ENCODE measurements at places on chromosomes 7 and 10.
A peak's percentile ranks its signal among the peaks of the same experiment; 100 is the strongest.

DNA sequence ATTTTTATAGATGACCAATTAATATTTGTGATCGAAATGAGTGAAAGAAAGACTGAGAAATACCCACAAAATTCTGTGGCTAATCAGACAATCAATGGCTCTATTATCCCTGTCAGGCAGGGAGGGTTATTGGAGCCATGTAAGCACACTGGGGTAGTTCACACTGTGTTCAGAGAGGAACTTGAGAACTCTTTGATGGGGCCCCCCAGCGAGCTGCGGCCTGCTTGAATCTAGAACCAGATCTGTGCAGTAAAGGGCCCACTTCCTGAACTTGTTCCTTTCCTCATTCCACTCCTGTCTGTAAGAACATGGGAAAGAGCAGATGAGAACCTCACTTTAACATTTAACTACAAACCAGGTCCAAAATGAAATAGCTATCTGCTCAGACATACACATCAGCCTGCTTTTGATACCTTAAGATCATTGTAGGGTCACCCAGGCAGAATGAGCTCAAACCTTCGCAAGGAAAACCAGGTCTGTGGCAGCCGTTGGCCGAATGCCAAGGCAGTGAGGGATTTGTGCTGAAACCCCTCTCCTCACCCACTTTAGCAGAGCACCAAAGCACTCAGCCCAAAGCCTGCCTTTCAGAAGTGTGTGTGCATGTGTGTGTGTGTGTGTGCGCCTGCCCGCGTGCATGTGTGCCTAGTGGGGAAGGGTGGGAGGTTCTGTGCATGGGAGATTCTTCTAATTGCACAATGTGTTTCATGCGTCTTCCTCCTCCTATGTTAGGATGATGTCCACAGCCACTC lies 365.6 kb upstream of the MGMT start:
- DNase-seq, result no peak

GRCh38 chr10:44956226-44956625 lies 3.4 kb upstream of the RASSF4 start:
- no peak for DNase-seq

DNA sequence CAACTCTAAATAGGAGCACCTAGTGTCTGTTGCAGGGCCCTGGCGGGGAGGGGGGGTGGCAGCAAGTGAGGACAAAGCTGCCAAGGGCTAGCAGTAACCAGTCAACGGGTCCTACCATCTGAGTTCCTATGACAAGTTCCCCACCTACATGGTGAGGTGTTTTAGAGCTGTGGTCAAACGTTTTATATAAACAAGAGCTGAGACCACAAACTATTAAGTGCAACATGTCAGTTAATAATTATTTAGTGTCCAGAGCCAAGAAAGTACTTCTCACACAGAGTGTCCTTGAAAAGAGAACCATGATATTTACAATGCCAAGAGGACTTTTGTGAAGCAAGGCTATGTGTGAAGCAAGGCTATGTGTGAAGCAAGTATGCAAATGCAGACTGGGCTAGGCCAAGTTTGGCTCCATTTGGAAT lies 434.7 kb downstream of the TNS3 start:
- peak; percentile 66 for DNase-seq

- DNase-seq, result no peak
These were observed 152.5 kb downstream of the SEMA3A start for GRCh38 chr7:84042110-84042539.

DNA sequence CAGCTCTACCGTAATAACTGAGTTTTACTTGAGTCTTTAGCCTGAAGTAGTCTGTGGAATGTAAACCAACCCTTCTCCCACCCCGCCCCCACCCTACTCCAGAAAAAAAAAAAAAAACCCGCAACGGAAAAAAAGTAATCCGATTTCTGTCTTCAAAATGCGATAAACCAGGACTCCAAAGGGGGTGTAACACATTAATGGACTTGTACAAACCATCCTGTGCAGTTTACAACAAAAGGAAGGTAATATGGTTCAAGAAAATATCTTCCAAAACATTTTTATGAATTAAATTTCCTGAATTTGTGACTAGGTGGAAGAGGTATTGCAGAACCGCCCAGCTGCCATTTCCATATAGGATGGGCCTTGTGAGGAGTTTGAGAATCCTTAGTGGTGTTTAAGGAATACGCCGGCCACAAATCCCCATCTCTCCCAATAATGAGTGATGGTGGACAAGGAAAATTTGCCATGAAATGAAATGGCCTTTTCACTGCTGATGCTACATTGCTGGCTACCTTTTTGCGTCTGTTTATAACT lies 10.6 kb downstream of the SKIDA1 start:
- DNase-seq, result no peak

DNA sequence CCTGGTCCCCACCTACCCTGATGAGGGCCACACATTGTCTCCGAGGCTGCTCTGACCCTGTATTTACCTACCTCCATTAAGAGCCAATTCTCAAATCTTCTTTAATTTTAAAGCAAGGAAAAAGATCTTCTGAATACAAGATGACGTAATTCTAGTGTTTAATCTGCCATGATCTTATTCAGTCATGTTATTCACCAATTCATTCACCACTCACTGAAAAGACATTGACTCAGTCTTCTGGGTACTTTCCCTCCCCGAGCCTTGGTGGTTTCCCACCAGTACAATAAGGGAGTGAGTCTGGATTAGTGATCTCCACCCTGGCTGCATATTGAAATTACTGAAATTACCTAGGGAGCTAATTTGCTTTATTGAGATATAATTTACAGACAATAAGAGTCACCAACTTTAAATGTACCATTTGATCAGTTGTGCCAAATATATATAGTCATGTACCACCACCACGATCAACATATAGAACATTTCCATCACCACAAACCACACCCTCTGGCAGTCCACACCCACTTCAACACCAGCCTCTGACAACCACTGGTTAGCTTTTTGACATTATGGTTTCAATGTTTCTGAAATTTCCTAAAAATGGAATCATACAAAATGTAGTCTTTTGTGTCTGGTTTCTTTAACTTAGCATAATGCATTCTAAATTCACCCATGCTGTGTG lies 117.5 kb upstream of the UNC5B start:
- peak; percentile 34 for DNase-seq

All from inflammatory macrophage treated with lipopolysaccharide for 4 hours (primary cell).